ENCODE measurements at places on chromosomes 6 and 20.

- DNase-seq: no peak
Observed at GRCh38 chr6:6582131-6582530, 6.4 kb upstream of the LY86 start.

DNA sequence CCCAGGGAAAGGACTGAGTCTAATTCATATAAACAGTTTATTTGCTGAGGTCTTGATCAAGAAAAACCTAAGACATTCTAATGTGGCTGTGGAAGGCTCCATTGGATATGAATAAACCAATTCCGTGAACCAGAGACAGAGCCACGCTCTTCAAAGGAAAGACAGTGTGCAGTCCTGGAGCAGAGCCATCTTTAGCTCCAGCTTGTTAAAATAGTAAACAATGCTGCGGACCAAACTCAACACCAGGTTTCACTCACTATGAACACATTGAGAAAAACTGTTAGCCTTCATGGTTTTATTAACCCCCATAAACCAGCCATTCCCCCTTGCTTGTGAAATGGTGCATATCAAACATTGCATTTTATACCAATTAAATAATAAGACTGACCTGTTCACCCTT lies 61.9 kb downstream of the COL9A1 start:
- DNase-seq: no peak

DNA sequence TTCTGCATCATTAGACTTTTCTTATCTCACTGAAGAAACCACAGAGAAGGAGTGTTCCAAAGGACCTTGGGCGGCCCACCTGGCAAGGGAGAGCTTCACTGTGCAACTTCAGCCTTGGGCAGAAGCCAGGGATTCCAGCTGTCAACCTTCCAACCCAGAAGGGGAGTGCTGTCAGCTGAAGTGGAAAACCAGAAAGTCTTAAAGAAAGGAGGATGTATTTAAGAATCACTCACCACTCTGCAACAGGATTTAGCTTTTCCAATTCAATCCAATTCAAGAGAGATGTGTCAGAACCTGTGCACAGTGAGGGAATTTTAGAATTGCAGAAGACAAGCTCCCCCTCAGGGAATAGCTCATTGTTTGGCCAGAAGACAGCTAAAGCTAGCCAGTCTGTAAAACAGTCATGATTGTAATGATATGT lies 553.7 kb downstream of the CD83 start:
- DNase-seq: no peak

DNA sequence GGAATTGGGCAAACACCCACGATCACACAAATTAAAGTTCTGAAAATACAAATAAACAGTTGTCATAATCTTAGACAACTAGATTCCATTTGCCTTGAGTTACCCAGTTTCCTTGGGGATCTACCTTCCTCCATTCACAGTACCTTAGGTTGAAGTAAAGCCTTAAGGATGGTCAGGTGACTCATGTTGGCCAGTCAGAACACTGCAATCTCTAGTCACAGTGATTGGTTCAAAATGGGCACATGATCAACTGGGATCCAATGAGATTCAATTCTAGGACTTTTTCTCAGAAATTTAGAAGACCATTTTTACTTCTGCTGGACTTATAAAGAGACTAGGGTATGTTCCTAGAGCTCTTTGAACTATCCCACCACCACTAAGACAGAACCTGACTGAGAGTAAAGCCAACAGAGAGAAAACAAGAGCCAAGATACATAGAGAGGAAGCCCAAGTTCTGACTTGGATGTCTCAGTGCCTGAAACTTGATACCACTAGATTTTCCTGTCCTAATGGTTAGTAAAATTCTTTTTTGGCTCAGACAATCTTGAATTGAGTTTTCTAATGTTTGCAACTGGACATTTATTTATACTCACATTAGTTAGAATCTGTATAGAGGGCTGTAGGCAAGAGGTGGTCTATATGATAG lies 8.6 kb upstream of the CLIC5 start:
- DNase-seq: no peak

- DNase-seq: no peak
Observed at GRCh38 chr6:139344186-139344963, 30.1 kb downstream of the CITED2 start.

DNA sequence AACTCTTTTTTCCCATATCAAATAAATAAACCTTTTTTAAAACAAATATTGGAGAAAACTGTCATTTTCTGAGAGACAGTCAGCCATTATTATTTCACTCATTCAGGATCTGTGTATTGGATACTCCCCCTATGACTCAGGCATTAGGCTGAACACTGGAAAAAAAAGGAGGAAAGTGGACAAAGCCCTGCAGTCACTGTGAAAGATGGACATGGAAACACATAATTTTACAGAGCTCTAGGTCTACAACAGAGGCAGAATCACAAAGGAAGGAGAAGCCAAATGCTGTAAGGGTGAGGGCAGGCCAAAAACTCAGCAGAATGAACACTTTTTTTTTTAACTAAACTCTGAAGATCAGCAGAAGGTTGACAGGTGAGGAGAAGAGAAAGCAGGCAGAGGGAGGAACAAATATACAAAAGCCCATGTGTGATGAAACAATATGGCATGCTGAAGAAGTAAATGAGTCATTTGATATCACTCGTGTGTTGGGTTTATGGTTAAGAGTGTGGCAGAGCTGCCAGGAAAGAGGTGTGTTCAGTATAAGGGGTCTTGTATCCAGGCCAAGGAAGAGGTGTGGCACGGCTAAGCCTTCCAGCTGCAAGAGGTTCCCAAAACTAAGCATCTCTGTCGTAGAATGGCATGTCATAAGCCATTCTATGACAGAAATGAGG lies 39.1 kb downstream of the EPB41L2 start:
- no peak for DNase-seq

GRCh38 chr20:63125581-63125837 lies 90.4 kb downstream of the YTHDF1 start:
- DNase-seq: no peak

DNA sequence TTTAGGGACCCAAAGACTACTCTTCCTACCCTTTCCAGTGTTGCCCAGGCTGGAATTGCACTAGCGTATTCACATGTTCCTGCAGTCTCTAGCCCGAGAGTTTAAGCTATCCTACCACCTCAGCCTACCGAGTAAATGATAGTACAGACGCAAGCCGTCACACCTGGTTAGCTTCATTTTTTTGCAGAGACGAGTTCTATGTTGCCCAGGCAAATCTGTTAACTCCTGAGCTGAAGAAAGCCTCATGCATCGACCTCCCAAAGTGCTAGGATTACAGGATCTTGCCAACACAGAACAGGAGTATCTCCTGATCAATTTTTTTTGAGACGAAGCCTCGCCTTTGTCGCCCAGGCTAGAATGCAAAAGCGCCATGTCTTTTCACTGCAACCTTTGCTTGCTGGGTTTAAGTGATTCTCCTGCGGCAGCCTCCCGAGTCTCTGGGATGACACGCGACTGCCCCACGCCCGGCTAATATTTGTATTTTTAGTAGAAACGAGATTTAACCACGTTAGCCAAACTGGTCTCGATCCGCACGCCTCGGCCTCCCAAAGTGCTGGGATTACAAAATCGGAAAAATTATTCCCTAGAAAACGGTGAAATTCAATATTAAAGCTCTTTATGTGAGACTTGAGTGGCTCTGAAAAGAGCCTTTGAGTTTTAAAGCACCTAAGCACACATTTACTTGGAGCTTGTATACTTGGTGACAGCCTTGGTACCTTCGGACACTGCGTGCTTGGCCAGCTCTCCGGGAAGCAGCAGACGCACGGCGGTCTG lies 128.5 kb downstream of the HFE start:
- DNase-seq: no peak

DNA sequence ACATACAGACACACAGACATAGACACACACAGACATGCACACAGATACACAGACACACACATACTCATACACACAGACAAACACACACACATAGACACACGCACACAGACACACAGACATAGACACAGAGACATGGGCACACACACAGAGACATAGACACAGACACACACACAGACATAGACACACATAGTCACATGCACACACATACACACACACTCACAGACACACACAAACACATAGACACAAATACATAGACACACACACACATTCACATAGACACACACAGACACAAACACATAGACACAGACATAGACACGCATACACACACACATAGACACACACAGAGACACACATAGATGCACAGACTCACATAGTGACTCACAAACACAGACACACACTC lies 13.5 kb downstream of the FOXF2 start:
- no peak for DNase-seq

DNA sequence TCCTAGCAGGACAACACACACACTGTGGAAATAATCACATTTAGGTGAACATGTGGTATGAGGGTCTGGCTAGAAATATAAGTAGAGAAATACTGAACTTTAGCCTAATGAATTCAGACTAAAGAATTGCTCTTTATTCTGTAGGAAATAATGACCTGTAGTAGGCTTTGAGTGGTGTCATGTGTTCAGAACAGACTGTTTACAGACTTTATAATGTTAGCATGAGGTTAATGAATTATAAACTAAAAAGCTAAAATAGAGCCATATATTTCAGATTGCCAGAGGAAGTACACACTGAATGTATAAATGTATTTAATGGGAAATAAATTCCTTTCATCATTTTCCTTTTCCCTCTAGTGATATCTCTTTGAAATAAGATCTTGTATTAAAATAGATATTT lies 669.5 kb upstream of the EPHA7 start:
- no peak for DNase-seq

DNA sequence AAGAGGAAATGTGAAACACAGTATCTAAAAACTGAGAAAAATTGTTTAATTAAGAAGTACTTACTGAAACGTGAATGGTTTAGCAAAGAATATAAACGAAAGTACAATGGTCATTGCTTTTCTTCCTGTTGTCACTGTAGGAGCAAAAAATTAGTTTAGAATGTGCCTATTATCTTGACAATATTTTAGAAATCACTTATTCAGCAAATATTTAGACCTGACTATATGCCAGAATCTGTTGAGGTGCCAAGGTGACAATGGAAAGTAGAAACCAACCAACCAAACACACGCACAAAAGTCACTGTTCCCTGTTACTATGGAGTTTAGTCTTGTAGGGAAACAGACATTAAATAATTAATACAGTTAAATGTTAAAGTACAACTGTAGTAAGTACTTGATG lies 20.5 kb downstream of the SLC35B3 start:
- no peak for DNase-seq

GRCh38 chr6:32413427-32414047 lies 6.6 kb upstream of the BTNL2 start:
- peak; percentile 87 for DNase-seq

Measured in endothelial cell (in vitro differentiated cells).